ENCODE measurements at places on chromosomes 12 and 14. TPM values are rescaled to one million over a fixed set of nuclear protein-coding genes. Genes with fewer than 3 reads are reported as not detected.

- H3K27me3 ChIP-seq = no peaks in the 10 kb centered on the region
- peaks cover 94% of the 10 kb centered on the region for H3K4me1 ChIP-seq
- peak overlapping the region; percentile 71 for H3K27ac ChIP-seq
- no peak for DNase-seq
- H3K36me3 ChIP-seq = peaks cover 92% of the 10 kb centered on the region
- no peak overlapping the region for H3K4me3 ChIP-seq
Measured at GRCh38 chr12:4286771-4287317, 13.3 kb downstream of the CCND2 start.

- no peak overlapping the region for H3K4me3 ChIP-seq
- DNase-seq = no peak
- H3K4me1 ChIP-seq = no peaks in the 10 kb centered on the region
- H3K27ac ChIP-seq = no peak overlapping the region
- H3K36me3 ChIP-seq = no peaks in the 10 kb centered on the region
- no peaks in the 10 kb centered on the region for H3K27me3 ChIP-seq
Measured at GRCh38 chr12:20513189-20513588, 144.9 kb downstream of the PDE3A start.

Gene MON2
- 35.1 TPM for total RNA-seq

DNA sequence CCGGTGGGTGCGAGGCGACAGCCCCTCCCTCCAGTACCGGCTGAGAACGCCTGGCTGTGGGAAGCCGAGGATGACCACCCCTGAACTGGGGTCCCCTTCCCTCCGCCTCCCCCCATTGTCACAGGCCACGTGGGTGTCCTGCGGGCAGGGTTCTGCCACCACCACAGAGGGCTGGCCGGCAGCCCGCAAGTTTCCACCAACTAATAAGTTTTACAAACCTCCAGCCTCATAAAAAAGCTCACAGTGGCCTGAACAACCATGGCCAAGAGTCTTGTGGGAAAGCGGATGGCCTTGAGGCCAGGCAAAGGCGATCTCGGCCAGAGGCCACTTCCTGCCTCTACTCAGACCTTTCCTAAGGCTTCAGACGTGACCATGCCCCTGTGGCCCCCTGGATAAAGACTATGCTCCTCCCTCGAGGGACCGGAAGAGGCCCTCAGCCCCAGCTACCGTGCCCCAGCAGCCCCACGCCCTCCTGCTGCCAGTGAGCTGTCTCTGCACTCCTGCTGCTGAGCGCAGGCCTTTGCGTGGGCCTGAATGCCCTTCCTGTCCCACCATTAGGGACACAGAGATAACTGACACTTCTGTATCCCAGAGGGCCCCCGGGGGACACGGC is 46.1 kb upstream of the DLK1 start:
- no peak overlapping the region for H3K4me3 ChIP-seq
- peaks cover 5% of the 10 kb centered on the region for H3K27me3 ChIP-seq
- no peak for DNase-seq
- no peak overlapping the region for H3K27ac ChIP-seq

DNA sequence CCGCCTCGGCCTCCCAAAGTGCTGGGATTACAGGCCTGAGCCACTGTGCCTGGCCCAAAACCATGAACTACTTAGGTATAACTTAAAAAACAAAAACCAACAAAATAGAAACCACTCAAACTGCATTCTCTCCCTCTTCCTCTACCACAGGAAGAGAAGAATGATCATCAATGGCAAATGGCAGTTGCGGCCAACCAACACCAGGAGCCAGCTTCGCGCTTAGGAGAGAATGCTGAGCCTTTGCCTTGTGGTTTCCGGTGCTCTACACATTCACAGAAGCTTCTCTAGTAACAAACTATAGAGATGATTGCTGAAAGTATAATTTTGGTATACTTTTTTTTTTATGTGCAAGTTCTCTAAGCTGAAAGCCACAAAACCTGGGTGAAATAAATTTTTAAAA is 17.1 kb downstream of the CATSPERB start:
- no peaks in the 10 kb centered on the region for H3K27me3 ChIP-seq
- H3K4me1 ChIP-seq = no peaks in the 10 kb centered on the region
- H3K27ac ChIP-seq = no peak overlapping the region
- no peaks in the 10 kb centered on the region for H3K36me3 ChIP-seq
- DNase-seq = peak; percentile 41
- H3K4me3 ChIP-seq = no peak overlapping the region

DNA sequence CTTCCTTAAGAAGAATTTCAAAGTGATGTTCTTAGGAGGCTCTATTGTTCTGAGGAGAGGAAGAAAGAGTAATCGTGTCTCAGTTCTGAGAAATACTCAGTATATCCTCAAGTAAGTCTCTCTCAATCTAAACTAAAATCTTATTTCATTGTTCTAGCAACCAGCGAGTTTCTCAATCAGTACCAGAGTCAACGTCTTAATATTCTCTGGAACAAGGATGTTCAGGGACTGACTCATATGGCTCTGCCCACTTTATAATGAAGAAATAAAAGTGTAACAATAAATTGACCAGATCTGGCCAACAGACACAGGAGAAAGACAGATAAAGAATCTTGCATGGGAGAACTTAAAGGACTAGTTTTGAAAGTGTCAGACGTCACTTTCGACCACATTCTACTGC is 469.8 kb upstream of the FLRT2 start:
- H3K4me3 ChIP-seq = no peak overlapping the region
- no peaks in the 10 kb centered on the region for H3K4me1 ChIP-seq
- no peaks in the 10 kb centered on the region for H3K36me3 ChIP-seq

DNA sequence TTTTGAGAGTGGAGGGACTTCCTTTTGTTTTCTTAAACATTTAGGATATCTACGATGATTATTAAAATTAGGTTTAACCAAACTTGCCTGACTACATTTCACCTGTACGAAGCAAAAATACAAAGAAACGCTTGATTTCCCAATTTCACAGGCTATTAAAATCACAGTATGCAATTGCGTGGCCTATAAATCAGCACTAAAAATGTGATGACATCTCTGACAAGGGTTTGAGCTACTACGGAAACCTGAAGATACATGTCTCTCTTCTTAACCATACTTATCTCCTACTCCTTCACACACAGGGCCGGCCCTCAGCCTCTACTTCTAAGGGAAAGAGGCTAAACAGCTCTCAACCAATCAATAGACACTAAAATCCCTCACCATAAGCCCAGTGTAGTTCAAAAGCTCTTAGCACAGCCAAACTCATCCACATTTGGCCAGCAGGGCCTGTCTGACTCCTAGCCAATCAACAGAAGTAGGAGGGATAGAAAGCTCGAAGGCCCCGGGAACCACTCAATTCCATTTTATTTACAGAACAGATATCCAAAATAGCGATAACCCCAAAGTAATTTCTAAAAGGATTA is 137.3 kb downstream of the FOXN3 start:
- H3K36me3 ChIP-seq = peaks cover 32% of the 10 kb centered on the region
- no peak overlapping the region for H3K4me3 ChIP-seq
- DNase-seq = no peak
- H3K27ac ChIP-seq = no peak overlapping the region
- H3K4me1 ChIP-seq = peaks cover 86% of the 10 kb centered on the region
- no peaks in the 10 kb centered on the region for H3K27me3 ChIP-seq

Gene WDR89
- 30.4 TPM for total RNA-seq

DNA sequence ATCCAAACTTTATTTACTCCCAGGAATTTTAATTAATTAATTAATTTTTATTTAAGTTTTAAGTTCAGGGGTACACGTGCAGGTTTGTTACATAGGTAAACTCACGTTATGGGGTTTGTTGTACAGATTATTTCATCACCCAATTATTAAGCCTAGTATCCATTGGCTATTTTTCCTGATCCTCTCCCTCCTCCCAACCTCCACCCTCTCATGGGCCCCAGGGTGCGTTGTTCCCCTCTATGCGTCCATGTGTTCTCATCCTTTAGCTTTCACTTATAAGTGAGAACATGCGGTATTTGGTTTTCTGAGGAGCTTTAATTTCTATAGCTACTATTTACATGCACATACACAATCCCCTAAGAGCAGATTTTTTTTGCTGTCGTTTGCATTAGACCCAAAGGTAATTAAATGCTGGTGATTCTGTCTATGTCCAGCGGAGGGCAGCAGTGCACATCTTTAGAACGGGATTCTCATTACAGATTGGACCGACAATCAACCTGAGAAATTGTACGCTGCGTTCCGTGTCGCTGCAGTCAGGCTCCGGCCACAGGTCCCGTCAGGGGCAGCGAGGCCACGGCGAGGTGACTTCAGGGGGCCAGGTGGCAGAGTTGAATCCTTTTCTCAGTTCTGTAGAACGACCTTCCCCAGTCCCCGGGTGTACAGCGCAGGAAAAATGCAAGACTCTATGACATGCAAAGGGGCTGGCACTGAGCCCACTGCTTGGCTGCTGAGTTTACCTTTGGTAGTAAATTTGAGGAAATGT is 11.6 kb downstream of the TMEM30B start:
- H3K36me3 ChIP-seq = no peaks in the 10 kb centered on the region
- H3K4me1 ChIP-seq = no peaks in the 10 kb centered on the region
- H3K4me3 ChIP-seq = peak overlapping the region; percentile 60
- DNase-seq = peak; percentile 86
- no peak overlapping the region for H3K27ac ChIP-seq
- H3K27me3 ChIP-seq = peaks cover 28% of the 10 kb centered on the region

GRCh38 chr14:20802341-20803084 is at the start of gene RNASE1:
Gene RNASE1 (minus strand): TSS chr14:20802844. CDS start chr14:20802068, 776 bp downstream.
- H3K27me3 ChIP-seq = peaks cover 7% of the 10 kb centered on the region
- no peaks in the 10 kb centered on the region for H3K36me3 ChIP-seq
- no peak within 1 kb of the TSS for H3K4me3 ChIP-seq
- DNase-seq = no peak

- H3K36me3 ChIP-seq = peaks cover 58% of the 10 kb centered on the region
- H3K27ac ChIP-seq = peak overlapping the region; percentile 65
- H3K4me3 ChIP-seq = no peak overlapping the region
- no peaks in the 10 kb centered on the region for H3K27me3 ChIP-seq
Measured at GRCh38 chr12:71642264-71642663, 21.4 kb downstream of the ZFC3H1 start.

DNA sequence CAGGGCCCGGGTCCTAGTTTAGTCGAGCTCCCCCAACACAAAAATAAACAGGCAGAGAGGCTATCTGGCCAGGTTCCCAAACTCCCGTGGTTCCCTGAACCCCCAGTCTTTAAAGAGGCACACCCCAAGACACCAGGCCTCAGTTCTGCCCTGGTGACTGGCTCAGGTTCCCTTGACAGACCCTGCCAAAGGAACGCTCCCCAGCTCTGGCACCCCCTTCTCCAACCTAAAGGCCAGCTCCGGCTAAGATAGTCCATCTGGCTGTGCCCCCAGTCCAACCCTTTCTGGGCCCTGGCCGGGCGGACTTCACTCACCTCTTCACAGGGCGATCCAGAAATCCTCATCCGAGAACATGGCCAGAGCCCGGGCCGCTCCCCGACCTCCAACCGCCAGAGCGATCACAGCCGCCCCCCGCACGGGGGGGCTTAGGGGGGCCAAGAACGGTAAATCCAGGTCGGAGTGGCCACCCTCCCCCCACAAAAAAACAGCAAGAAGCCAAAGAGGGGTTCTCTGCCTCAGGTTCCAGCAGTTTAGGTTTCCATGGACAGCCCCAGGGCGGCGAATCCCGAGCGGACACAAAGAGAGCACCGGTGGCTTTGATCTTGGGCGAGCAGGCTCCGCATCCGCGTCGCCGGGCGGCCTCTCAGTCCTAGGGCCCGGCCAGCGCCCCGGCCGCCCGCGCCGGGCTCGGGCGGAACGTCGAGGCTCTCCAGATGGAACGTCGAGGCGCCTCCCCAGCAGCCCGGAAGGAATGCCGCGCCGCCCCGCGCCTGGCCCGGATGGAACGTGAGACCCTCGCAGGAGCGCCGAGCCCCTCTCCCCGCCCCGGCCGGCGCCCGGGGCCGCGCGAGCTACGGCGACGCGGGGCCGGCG is 1.1 kb downstream of the KMT2D start:
- H3K4me3 ChIP-seq = peak overlapping the region; percentile 94
- no peaks in the 10 kb centered on the region for H3K27me3 ChIP-seq
- peak overlapping the region; percentile 85 for H3K27ac ChIP-seq
- H3K4me1 ChIP-seq = peaks cover 52% of the 10 kb centered on the region
- DNase-seq = peak; percentile 37
- H3K36me3 ChIP-seq = peaks cover 15% of the 10 kb centered on the region

Gene TMEM63C
- total RNA-seq = 0.80 TPM

GRCh38 chr12:130280742-130281141 is 56.9 kb upstream of the PIWIL1 start:
- H3K4me3 ChIP-seq = no peak overlapping the region
- DNase-seq = no peak
- no peaks in the 10 kb centered on the region for H3K36me3 ChIP-seq
- no peaks in the 10 kb centered on the region for H3K4me1 ChIP-seq
- H3K27me3 ChIP-seq = peaks cover 4% of the 10 kb centered on the region
- H3K27ac ChIP-seq = no peak overlapping the region

DNA sequence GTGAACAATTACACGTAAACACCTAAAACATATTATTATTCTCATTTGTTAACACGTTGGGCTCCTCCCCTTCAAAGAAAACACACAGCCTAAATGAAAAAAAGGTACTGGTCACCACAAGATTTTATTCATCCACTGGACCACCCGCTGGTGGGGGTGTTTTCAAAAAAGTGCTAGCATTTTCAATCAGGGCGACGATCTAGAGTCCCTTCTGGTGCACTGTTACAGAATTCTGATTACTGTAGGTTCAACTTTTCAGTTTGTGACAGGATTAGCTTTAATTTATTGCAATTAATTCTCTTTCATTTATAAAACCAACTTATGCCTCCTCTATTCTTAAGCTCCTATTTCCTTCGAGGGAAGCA is 443 bp downstream of the MAGOHB start:
- peaks cover 7% of the 10 kb centered on the region for H3K27me3 ChIP-seq
- peak overlapping the region; percentile 98 for H3K4me3 ChIP-seq
- H3K4me1 ChIP-seq = peaks cover 34% of the 10 kb centered on the region
- H3K36me3 ChIP-seq = peaks cover 31% of the 10 kb centered on the region
- peak overlapping the region; percentile 99 for H3K27ac ChIP-seq

GRCh38 chr12:73892201-73892600 is 645.4 kb upstream of the ATXN7L3B start:
- H3K36me3 ChIP-seq = no peaks in the 10 kb centered on the region
- no peak overlapping the region for H3K27ac ChIP-seq
- H3K27me3 ChIP-seq = no peaks in the 10 kb centered on the region
- H3K4me1 ChIP-seq = no peaks in the 10 kb centered on the region
- no peak overlapping the region for H3K4me3 ChIP-seq
- DNase-seq = no peak

DNA sequence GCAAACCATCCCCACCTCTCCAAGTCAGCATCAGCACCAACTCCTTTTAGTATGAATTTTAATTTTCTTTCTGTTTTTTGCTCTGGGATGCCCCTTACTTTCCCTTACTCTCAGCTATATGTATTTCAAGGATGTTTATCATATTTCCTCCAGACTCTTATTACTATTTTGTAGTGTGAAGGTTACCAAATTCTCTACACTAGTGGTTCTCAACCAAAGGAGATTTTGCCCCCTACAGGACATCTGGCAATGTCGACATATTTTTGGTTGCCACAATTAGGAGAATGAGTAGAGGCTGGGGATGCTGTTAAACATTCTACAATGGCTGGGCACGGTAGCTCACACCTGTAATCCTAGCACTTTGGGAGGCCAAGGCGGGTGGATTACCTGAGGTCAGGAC is 29.1 kb upstream of the SOS2 start:
- H3K36me3 ChIP-seq = peaks cover 4% of the 10 kb centered on the region
- H3K4me3 ChIP-seq = no peak overlapping the region
- no peak for DNase-seq
- no peaks in the 10 kb centered on the region for H3K27me3 ChIP-seq

GRCh38 chr12:43444940-43445564 is 107.0 kb downstream of the ADAMTS20 start:
- no peaks in the 10 kb centered on the region for H3K27me3 ChIP-seq
- H3K4me3 ChIP-seq = no peak overlapping the region
- H3K4me1 ChIP-seq = no peaks in the 10 kb centered on the region
- no peaks in the 10 kb centered on the region for H3K36me3 ChIP-seq
- DNase-seq = peak; percentile 55

Data from activated CD4-positive, alpha-beta memory T cell treated with anti-CD3 and anti-CD28 coated beads for 36 hours (primary cell).